HTR-8/SVneo (cell line): ENCODE measurements at places on chromosomes 3 and 15.

DNA sequence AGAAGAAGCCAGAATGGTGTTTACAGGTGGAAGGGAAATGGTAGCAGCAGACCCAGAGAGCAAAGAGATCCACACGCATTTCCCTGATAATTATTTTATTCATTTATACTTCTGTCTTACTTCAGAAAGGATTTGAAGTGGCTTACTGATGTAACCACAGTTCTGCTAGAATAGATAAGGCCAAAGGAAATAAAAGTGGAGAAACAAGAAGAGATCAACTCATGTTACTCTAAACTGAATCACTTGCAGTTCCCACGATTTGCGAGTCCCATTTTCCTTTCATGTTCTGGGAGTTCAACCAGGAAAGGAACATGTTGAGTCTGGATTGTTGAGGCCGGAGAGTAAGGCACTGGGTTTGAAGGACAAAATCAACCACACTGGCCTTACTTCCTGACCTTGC is 151.8 kb downstream of the MYRIP start:
- DNase-seq, result no peak

DNA sequence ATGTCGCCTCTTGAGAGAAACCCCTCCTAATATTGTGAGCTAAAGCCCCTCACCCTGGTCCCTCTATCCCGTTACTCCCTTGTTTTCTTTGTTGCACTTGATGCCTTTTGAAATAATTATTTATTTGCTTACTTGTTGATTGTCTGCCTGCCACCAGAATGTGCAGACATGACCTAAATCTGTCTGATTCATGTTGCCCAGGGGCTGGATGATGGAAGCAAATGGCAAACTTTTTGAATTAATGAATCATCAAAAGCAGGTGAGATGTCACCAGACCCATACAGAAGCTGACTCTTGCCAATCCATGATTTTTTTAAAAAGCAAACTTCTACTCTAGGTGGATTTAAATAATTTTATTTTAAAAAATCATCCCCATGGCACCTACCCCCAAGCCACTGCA is 49.3 kb downstream of the GRIP2 start:
- DNase-seq, result no peak

GRCh38 chr3:9316881-9317361 is 45.9 kb upstream of the THUMPD3 start:
- DNase-seq, result peak; percentile 44

DNA sequence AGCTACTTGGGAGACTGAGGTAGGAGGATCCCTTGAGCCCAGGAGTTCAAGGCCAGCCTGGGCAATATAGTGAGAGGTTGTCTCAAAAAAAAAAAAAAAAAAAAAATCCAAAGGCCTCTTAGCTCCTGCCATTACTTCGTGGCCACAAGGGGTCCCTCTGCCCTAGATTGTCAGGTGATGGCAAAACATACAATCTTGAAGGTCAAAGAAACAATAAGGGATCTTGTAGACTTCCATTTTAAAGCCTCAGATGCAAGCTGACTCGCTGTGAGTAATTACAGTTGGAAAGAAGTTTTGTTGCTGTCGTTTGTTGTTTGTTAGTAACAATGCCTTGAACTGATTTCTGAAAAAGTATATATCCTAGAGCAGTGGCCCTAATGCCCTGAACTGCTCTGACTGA is 55.9 kb upstream of the PLCL2 start:
- peak; percentile 57 for DNase-seq

GRCh38 chr15:84889313-84889990 is 5.0 kb downstream of the SLC28A1 start:
- no peak for DNase-seq

DNA sequence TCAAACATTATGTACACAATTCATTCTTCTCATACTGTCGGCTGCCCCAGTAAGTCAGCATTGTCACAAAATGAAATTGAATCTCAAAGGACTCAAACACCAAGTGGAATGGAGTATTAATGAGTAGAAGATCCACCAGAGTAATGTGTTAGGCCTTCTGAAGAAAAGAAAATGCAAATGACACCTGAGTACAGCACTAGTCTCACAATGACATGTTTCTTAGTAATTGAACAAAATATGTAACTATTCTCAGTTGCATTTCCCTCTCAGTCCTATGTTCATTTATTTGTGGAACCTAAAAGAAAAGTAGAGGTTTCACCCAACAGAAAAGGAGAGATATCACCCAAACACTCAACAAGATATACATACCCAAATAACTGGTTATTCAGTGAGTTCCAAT is 283.9 kb upstream of the THBS1 start:
- DNase-seq, result no peak

GRCh38 chr15:44144184-44144583 is 50.9 kb downstream of the FRMD5 start:
- no peak for DNase-seq

DNA sequence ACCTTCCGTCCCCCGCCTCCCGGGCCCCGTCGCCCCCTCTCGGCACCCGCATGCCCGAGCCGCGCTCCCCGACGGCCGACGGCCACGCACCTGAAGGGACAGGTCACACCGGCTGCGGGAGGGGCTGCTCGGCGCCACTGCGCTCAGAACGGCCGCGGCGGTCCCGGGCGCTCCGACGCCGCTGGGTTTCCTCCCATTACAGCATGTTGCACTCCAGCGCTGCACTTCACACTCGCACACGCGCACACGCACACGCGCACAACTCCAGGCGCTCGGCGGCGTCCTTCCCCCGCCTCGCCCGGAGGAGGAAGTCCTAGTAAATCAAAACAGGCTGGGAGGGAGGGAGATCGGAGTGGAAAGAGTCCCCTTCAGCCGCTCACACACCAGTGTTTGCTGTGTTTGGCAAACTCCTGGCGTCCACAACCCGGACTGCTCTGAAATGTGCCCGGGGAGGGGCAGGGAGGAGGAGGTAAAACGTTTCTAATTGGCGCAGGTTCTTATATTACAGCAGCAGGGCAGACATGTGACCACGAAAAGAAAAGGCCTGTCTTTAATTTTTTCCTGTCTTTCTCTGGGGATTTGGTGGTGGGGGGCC is 76.7 kb upstream of the VGLL4 start:
- DNase-seq, result peak; percentile 51

DNA sequence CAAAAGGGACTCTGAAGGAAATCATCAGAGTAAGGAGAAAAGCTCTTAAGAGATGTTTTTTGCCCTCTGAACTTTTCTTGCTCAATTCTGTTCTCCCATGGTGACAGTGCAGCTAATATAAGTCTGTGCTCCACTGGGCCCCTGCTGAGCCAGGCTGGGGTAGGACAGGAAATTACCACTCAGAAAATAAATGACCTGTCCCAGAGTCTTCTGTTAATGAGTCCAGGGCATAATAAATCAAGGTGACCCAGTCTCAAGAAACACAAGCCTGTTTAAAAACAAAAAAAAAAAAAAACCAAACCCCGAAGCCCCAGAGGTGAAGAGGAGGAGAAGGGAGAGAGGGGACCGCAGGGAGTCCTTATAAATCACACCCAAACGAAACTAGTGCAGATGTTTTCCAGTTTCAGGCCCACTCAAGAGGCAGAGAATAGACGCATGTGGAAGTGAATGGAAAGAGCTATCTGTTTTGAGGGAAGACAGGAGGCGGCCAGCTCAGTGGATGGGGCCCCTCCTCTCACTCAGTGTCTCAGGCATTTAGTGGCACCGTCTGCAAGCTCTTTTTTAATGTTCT is 59.8 kb upstream of the BOC start:
- no peak for DNase-seq

GRCh38 chr3:97070302-97070701 is 255.9 kb downstream of the EPHA6 start:
- no peak for DNase-seq

DNA sequence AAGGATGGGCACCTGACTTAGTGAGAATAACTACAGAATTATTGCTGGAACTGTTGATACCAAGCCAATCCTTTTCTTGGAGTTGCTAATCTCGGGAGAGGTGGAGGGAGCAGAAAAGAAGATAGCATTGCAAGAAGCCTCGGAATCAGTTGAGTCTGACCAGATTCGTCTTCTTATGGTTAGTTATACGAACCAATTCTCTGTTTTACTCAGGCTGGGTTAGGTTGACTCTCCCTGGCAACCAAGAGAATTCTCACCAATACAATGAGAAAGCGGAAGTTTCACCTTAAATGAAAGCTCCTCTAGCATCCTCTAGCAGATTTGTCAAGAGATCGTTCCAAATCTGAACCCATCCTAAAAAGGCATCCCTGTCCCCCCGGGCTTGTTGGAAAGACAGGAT is 43.5 kb upstream of the UBE2E1 start:
- no peak for DNase-seq
